ENCODE measurements at places on chromosomes 5 and 9. TPM values are rescaled to one million over a fixed set of nuclear protein-coding genes. Genes with fewer than 3 reads are reported as not detected.
A peak's percentile ranks its signal among the peaks of the same experiment; 100 is the strongest.

ITGA2 gene
- 53.2 TPM for total RNA-seq

DNA sequence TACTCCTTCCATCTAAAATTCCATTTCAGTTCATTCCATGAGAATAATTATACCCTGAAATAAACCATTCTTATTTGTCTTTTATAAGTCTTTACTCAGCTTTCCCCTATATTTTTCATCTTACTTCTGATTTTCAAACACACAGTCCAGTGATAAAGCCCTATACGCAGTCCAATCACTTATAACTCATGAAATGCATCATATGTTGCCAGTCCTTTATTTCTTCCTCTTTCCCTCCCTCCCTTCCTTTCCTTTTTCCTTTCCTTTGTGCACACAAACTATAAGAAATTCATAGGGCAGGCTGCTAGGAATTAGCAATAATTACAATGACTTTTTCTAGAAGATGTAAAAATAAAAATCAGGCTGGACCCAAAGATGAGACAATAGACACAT is 58.8 kb upstream of the RPS23 start:
- H3K4me1 ChIP-seq: no peaks in the 10 kb centered on the region
- DNase-seq: no peak
- H3K27me3 ChIP-seq: peaks cover 10% of the 10 kb centered on the region

GRCh38 chr5:95317085-95317484 is 32.2 kb upstream of the MCTP1 start:
- no peak for DNase-seq
- no peak overlapping the region for H3K4me3 ChIP-seq
- peaks cover 4% of the 10 kb centered on the region for H3K27me3 ChIP-seq
- no peaks in the 10 kb centered on the region for H3K4me1 ChIP-seq
- H3K27ac ChIP-seq: no peak overlapping the region
- no peaks in the 10 kb centered on the region for H3K36me3 ChIP-seq

DNA sequence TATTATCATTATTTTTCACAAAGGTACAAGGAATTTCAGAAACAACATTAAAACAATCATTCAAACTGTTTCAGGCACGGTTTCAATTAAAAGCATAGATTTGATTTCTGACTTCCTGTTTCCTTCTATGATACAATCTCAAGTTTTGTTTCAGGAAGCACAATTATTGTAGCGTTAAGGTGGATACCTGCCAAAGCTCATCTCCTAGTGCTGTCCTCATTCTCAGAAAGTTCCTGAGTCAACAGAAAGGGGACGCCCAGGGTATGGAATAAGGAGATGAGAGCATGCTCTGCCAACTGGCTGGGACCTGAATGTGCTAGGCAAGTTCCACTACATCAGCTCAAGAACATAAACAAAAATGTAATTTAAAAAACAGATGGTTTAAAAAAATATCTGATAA is 2.0 kb upstream of the TRIM14 start:
- H3K4me3 ChIP-seq: no peak overlapping the region
- peak; percentile 8 for DNase-seq
- H3K36me3 ChIP-seq: no peaks in the 10 kb centered on the region
- no peak overlapping the region for H3K27ac ChIP-seq

ALDOB gene
- total RNA-seq: not detected

GRCh38 chr5:51043745-51044144 is 339.5 kb upstream of the ISL1 start:
- no peak for DNase-seq
- no peak overlapping the region for H3K4me3 ChIP-seq
- H3K27me3 ChIP-seq: no peaks in the 10 kb centered on the region
- H3K27ac ChIP-seq: no peak overlapping the region
- H3K36me3 ChIP-seq: no peaks in the 10 kb centered on the region

GRCh38 chr9:33164138-33164809 is 2.9 kb downstream of the B4GALT1 start:
- H3K27ac ChIP-seq: no peak overlapping the region
- H3K27me3 ChIP-seq: no peaks in the 10 kb centered on the region
- no peak overlapping the region for H3K4me3 ChIP-seq
- no peaks in the 10 kb centered on the region for H3K36me3 ChIP-seq
- DNase-seq: no peak

GRCh38 chr9:14687042-14687719 is 6.1 kb downstream of the ZDHHC21 start:
- DNase-seq: peak; percentile 73
- peak overlapping the region; percentile 16 for H3K27ac ChIP-seq
- H3K27me3 ChIP-seq: no peaks in the 10 kb centered on the region
- H3K4me1 ChIP-seq: peaks cover 38% of the 10 kb centered on the region

All from endothelial cell of umbilical vein (primary cell).